Tibial nerve (tissue), 4 donors: ENCODE measurements at places on chromosomes 13 and 19. TPM values are rescaled to one million over a fixed set of nuclear protein-coding genes. Genes with fewer than 3 reads are reported as not detected.

The SSBP4 gene
- 67.4 TPM for total RNA-seq

DNA sequence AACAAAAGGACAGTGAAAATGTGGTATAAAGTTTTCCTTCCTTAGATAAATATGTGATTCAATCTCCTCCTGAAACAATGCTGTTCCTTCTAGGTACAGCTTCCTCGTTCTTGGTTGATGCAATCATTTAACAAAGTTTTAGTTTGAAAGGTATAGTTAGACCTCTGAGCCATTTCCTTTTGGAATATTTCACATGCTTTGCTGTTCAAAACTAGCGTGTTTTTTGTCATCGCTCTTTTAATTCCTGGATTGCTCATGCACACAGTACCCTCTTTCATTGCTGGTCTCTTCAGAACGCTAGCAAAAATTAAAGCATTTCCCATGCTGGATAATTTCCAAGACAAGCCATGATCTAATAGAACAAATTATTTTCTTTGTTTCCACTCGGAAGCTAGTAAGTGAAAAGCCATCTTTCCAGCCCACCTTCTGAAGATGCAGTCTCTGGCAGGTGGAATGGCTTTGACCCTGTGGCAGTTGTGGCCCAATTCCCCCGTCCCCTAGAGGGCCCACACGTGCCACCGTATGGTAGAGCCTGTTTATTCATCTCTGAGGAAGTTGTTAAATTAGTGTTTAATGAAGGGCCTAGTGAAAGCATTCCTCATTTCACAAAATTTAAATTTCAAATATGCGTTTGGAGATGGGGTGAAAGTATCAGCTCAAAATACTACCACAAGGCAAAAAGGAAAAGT, 1040.6 kb upstream of the SLC10A2 start:
- DNase-seq = no peak

The PRR19 gene
- 0.30 TPM for total RNA-seq

- DNase-seq = no peak
These were observed 1.5 kb upstream of the BAX start for GRCh38 chr19:48953141-48953540.

GRCh38 chr19:829129-829758, 1.6 kb downstream of the AZU1 start:
- no peak for DNase-seq

The SOHLH2 gene
- total RNA-seq = 0.20 TPM

GRCh38 chr13:67421475-67421874, 191.3 kb upstream of the PCDH9 start:
- DNase-seq = no peak

DNA sequence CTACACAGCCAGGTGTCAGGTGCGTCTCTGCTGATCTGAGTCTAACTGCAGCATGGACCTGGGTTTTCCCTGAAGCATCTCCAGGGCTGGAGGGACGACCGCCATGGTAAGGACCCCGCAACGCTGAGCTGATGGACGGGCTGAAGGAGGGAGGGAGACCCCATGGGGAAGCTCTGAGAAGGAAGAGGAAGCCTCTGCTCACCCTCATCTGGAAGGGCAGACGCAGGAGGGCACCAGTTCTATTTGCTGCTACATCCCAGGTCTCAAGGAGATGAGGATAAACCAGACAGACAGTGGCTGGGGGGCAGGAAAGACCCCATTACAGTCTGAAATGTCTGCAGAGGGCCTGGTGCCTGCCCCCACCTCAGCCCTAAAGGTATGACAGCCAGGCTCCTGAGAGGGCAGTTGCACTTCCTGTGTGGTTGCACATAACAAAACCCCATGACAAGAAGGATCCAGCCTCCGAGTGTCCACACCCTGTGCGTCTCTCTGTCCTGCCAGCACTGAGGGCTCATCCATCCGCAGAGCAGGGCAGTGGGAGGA, at the start of gene LILRA2:
LILRA2 (plus strand) TSS at position 461 of the 543 bp plus-strand sequence. CDS start 89 bp downstream, outside the sequence.
- DNase-seq = peak; percentile 12

The TMIGD2 gene
- total RNA-seq = 7.9 TPM

GRCh38 chr19:35427187-35427586, 20.9 kb upstream of the FFAR2 start:
- DNase-seq = no peak

- DNase-seq = no peak
These were observed 72.3 kb downstream of the LATS2 start for GRCh38 chr13:20988909-20989655.

DNA sequence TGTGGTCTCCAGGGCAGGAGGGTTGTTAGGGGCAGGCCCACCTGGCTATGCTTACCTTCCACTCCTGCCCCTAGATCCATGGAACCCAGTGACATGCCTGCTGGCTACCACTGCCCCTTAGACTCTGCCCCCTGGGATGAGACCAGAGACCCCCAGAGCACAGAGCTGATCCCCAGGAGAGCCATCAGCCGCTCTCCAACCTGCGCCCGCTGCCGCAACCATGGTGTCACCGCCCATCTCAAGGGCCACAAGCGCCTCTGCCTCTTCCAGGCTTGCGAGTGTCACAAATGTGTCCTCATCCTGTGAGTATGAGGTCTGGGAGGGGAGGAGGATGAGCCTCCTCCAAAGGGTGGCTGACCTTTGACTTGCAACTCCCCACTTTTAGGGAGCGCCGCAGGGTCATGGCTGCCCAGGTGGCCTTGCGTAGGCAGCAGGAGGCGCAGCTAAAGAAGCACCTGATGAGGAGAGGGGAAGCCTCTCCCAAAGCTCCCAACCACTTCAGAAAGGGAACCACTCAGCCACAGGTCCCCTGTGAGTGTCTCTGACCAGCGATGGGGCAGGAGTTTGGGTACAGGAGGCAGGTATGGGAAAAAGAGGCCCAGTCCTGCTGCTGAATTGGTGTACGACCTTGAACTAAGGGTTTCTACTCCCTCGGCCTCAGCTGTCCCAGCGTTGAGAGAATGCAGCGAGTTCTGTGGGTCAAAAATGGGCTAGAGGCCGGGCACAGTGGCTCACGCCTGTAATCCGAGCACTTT, 2.7 kb downstream of the DMRTC2 start:
- no peak for DNase-seq

GRCh38 chr19:30227661-30228112, 144.5 kb upstream of the ZNF536 start:
- no peak for DNase-seq

- peak; percentile 88 for DNase-seq
These were observed 8.5 kb upstream of the LILRB3 start for GRCh38 chr19:54231077-54231931.

The MZT1 gene
- total RNA-seq = 7.6 TPM

DNA sequence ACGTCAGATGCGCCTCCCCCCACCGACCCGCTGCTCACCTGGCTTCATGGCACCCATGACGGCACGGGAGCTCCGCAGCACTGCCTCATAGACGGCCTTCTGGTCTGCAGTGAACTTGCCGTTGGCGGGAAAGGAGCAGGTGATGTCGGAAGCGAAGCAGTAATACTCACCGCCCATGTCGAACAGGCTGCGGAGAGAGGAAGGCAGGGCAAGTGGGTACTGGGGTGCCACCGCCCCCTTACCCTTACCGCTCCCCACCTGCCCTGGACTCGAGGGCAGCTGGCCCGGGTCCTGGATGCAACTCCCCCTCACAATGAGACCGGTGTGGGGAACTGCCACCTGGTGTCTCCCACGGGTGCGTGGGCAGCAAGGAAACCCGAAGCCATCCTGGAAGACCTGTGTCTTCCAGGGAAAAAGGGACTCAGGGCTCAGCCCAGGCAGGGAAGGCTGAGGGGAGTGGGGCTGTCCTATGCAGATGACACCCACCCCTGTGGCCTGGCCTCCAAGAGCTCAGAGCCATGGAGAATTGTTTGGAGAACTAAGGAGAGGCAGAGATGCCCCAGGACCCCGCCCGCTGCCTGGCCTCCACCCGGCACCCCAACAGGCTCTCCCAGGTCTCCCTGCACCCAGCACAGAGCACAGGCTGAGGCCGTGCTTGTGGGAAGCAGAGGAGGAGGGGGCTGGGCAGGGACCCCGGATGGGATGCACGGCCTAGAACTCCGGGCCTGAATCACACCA, 28.3 kb downstream of the CEBPG start:
- no peak for DNase-seq

DNA sequence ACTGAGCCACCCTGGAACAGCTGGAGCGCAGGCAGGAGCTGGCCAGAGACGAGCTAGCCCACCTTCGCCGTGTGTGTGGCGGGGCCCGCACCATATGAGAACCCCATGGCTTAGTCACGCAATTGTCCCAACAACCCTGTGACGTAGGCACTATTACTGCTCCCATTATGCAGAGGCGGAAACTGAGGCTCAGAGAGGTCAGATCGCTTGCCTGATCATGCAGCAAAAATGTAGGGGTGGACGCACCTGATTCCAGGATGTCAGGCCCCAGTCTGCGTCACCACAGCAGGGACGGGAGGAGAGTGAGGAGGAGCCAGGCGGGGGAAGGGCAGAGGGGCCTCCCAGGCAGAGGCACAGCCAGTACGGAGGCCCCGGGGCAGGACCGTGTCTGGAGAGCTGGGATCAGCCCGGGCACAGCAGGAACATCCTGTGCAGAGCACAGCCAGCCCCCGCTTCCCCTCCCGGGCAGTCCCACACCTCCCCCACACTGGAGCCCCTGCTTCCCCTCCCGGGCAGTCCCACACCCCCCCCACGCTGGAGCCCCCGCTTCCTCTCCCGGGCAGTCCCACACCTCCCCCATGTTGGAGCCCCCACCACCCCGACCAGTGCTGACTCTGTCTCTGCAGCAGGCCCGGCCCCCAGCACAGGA, 16.7 kb downstream of the PIP5K1C start:
- no peak for DNase-seq

GRCh38 chr19:30316000-30316491, 56.1 kb upstream of the ZNF536 start:
- no peak for DNase-seq

The OLFM2 gene
- total RNA-seq = 8.6 TPM

The DCT gene
- total RNA-seq = 0.30 TPM

DNA sequence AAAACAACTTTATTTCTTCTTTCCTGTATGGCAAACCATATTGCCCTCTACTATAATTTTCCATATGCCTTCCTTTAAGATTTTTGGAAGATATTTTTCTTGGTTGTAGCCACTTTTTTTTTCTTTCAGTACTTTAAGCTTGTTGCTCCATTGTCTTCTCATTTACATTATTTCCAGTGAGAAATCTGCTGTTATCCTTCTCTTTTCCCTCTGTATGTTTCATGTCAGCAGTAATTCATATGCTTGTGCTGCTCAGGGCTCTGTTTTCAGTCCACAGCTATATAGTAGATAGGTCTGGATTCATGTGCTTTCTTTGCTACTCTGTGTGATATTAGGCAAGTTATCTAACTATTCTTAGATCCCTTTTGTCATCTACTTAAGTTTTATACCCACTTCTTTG, 267.6 kb downstream of the OXGR1 start:
- DNase-seq = no peak

The NLRP5 gene
- not detected for total RNA-seq
